ENCODE measurements at places on chromosomes 7 and 10.

GRCh38 chr7:69981646-69982045 lies 383.4 kb downstream of the AUTS2 start:
- DNase-seq, result no peak

- peak; percentile 69 for DNase-seq
Observed at GRCh38 chr7:38318803-38319416, 45.5 kb upstream of the TARP start.

GRCh38 chr7:22597844-22598243 lies 97.9 kb upstream of the STEAP1B start:
- peak; percentile 44 for DNase-seq

GRCh38 chr7:82778021-82778420 lies 334.4 kb upstream of the CACNA2D1 start:
- no peak for DNase-seq

DNA sequence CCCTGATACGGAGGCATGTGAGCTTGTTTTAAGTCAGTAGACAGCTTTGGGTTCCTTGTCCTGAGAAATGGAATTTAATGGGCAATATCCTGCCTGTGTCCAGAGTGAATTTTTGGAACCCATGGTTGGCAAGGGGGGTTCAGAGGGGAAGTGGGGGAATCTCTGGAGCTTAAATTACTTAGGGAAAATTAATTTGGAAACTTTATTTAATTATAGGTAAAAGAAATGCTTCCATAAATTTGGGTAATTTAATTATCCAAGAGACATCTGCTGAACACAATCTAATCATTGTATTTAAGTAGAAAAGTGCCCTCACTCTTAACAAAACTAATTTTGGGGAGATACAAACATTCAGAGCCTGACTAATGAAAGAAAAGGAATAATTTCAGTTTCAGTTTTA lies 99.7 kb downstream of the PLXNA4 start:
- DNase-seq, result no peak

DNA sequence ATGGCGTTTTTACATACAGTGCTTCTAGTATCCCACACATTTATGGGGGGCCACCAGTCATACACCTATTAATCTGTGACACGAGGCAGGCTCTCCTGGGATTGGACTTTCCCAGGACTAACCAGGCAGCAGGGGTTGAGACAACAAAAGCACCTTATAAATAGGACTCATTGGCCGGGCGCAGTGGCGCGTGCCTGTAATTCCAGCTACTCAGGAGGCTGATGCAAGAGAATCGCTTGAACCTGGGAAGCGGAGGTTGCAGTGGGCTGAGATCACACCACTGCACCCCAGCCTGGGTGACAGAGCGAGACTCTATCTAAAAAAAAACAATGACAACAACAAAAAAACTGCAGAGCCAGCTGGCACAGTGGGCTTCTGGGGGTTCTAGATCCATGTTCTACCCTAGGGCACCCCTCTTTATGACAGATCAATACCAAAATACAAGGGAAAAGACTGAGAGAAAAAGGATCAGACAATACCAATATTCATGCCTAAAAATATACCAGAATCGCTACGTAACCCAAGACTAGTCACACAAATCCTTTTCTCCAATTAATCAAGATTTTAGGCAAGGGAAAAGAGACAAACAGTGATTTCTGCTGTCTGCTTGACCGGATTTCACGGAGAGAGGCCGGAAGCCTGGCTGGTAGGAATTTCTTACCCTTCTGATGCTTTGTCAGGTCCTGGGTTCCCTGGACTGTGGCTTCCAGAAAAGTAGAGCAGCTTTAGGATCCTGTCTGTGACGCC lies 98.4 kb upstream of the CCNY start:
- no peak for DNase-seq

GRCh38 chr10:4391683-4392082 lies 434.3 kb upstream of the AKR1E2 start:
- no peak for DNase-seq

DNA sequence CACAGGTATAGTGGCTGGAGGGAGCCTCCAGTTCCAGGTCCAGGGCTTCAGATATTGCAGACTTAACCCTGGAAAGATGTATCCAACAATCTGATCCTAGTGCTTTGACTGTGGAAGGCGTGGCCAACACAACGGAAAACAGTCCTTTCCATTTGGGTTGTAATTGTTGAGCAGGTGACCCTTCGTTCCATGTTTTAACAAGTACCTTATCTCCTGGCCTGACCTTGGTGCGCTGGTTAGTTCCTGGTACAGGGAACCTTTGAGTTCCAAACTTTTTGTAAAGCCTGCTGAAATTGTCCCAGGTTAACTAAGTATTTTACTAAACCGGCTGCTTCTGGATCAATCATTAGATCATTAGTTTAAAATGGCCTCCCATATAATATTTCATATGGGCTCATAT lies 23.9 kb upstream of the GIMAP6 start:
- no peak for DNase-seq

DNA sequence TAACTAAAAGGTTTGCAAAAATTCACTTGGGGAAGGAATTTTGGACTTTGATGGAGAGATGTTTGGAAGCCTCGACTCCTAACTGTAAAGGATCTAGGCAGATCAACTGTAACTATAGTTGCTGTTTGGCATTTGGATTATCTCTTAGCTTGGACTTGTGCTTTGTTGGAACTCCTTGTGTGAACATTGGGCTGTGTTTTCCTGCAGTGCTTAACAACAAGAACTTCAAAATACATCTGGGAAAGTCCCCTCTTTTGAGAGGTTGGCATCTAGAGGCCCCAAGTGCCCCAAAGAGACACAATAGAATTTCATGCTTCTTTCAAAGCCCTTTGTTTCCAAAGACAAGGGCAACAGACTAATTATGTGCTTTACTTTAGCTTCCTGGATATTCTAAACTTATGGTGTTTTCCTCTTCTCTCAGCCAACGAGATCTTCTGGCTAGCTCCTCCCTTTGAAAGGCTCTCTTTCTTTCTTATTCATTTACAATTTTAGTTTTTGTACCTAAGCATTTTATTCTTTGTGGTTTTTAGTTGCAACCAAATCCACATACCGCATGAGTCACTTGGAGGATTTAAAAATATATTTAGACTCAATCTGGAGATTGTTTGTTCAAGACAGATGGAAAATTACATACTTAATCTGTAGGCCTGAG lies 11.6 kb downstream of the ABCA13 start:
- no peak for DNase-seq

- no peak for DNase-seq
Observed at GRCh38 chr7:28381466-28381865, 30.9 kb upstream of the CREB5 start.

- DNase-seq, result no peak
Observed at GRCh38 chr7:158049271-158049670, 538.4 kb downstream of the PTPRN2 start.

GRCh38 chr7:148699782-148700629 lies 1.3 kb downstream of the CUL1 start:
- DNase-seq, result peak; percentile 35
